ENCODE measurements at places on chromosomes 12 and 14.

DNA sequence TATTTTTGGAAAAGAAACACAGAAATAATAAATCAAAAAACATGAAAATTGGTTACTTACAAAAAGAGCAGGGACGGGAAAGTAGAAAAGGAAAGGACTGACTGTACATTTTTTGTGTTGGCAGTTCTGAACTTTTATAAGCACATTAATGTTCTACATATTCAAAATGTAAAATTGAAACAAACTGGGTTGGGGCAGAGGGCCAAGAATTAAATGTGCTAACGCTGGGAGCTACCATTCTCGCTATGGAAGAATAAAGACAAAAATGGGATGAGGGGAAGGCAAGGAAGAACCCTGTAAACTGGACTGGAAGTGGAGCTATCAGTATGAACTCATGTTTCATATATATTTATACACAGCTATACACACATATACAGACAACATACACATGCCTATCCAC lies 24.5 kb downstream of the ATP2B1 start:
- DNase-seq, result no peak

DNA sequence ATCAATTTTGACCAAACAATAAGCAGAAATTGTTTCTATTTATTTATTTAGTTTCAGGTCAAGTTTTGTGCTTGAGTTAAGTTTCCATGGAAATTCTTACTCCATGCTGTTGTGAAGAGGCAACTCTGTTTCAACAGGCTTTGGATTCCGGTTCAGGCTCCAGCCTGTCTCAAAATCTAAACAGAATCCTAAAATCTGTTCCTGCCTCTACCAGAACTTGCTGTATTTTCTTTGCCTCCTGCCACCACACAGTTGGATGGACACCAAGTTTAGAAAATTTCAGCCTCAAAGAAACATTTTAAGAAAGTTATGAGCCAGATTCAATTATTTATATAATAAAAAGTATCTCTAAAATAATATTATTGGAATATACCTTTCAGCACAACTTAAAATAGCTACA lies 330.9 kb downstream of the FOXG1 start:
- no peak for DNase-seq

DNA sequence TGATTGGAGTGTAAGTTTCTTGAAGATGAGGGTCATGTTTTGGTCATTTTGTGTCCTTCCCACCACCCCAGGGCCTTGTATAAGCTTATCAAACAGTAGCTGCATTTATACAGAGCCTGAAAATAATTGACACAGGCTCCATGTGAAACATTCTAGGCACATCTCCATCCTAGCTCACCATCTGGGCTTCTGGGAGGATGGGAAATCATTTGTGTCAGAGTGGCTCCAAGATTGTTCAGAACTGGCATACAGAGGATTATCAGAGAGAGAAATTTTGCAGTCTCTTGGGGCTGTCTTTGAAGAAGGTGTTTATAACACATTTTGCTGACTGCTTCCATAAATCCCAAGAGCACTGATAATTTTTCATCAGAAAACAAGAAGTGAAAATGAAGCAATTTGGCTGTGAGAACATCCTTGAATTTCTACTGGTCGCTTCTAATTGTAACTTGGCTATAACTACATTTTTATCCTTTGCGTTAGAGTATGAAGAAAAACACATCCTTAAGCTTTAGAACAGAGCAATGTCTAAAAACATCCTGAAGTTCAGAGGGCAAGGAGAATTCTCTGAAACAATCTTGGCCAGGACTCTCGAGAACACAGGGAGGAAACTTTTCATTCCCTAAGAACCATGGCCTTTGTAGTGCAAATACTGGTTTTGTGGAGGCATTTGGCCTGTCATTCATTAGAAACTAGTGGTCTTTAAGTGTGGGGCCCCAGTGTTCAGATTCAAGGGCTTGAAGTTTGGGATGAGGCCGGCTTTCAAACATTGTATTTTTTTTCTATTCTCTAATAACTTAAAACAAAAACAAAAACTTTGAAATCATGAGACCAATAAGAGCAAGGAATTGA lies 151.1 kb downstream of the DACT1 start:
- no peak for DNase-seq

GRCh38 chr12:129619271-129619670 lies 284.6 kb downstream of the TMEM132D start:
- DNase-seq, result no peak

- DNase-seq, result no peak
Observed at GRCh38 chr12:104605685-104606084, 148.9 kb downstream of the CHST11 start.

DNA sequence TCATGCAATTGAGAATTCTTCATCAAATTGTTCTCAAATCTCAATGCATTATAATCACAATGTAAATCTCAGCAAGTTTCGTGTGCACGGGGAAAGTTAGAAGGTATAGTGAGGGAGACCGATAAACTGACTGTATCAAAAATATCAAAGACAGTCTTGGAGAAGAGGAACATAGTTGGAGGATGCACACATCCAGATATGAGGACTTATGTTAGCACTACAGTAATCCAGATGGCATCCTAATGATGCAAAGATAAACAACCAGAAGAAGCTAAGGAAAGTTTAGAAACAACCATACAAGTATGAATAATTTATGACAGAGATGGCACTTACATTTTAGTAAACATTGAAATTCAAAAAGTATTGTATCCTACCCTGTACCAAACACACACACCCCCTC lies 760.1 kb downstream of the RPS29 start:
- DNase-seq, result no peak

DNA sequence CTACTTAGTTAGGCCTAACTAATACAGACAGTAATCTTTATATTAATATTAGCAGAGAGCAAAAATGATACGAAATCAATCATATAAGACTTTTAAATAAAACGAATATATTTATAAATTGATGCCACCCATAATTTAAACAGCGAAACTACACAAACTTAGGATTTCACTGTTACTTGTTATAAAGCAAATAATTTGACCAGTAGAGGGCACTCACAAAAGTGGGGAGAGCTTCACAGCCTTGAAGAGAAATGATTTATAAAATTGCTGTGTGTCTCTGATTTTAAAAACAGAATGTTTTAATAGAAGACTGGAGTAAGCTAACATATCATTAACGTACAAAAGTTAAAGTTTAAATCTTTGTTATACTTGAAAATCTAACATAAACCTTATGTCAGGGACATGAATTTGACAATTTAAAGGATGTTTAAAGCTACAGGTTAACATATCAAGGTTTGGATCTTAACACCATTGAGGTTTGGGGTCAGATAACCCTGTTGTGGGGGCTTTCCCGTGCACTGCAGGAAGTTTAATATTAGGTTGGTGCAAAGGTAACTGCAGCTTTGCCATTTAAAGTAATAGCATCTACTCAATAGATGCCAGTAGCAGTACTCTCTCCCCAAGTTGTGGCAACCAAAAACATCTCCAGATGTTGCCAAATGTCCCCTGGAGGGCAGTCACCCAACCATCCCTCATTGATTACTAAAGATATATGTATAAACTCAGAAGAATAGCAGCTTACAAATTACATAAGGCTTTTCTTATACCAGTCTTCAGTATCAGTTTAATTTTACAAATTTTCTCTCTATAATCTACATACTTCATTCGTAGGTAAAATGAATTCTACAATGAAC lies 9.3 kb downstream of the KRAS start:
- peak; percentile 65 for DNase-seq

DNA sequence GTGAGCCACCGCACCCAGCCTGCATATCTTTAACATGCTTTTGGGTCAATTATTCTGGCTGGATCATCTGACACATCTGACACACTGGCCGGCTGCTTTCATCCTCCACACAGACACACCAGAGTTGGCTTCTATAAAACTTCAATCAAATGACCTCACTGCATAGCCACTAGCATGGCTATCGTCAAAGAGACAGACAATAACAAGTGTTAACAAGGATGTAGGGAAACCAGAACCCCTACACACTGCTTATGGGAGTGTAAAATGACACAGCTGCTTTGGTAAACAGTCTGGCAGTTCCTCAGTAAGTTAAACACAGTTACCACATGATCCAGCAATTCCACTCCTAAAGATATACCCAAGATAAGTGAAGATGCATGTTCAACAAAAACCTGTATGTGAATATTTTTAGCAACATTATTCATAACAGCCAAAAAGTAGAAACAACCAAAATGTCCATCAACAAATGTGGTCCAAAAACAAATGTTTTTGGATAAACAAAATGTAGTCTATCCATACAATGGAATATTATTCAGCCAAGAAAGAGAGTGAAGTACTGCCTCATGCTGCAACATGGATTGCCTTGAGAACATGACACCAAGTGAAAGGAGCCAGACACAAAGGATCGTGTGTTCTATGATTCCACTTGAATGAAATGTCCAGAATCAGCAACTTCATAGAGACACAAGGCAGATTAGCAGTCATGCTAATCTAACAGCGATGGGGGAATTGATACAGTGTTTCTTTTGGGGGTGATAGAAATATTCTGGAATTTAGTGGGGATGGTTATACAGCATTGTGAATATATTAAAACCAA lies 10.1 kb downstream of the KDM2B start:
- no peak for DNase-seq

- no peak for DNase-seq
Observed at GRCh38 chr14:87971010-87971409, 22.0 kb downstream of the GALC start.

- peak; percentile 89 for DNase-seq
Observed at GRCh38 chr12:124992874-124993625, 395 bp upstream of the BRI3BP start.

- DNase-seq, result no peak
Observed at GRCh38 chr14:29926701-29927375, 809 bp downstream of the PRKD1 start.

- peak; percentile 60 for DNase-seq
Observed at GRCh38 chr12:57276935-57277563, 26.1 kb upstream of the STAC3 start.

DNA sequence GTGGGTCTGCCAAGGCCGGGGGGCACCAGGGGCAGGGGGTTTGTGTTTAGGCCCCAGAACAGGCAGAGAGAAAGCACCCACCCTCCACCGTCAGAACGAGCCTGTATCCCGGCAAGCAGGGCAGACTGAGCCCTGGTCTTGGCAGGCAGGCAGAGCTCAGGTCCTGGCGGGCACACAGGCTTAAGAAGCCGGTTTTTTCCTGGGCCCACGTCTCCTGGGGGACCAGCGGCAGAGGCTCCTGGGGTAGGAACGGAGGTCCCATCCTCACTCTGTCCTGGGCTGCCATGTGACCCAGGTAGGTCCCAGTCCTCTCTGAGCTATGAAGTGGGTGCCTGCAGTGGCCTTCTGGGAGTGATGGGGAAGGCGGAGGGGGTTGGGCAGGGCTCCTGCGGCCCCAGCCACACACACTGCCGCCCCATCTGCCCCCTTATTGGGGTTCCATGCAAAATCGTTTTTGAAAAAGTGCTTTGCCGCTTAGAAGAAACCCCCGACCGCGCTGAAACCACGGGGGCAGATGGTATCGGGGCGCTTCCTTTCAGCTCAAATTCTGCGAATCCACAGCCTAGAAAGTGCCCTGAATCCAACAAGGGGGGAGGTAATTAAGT lies 24.2 kb downstream of the SH2B3 start:
- no peak for DNase-seq

- peak; percentile 72 for DNase-seq
Observed at GRCh38 chr12:64890873-64891468, 66.5 kb downstream of the TBC1D30 start.

DNA sequence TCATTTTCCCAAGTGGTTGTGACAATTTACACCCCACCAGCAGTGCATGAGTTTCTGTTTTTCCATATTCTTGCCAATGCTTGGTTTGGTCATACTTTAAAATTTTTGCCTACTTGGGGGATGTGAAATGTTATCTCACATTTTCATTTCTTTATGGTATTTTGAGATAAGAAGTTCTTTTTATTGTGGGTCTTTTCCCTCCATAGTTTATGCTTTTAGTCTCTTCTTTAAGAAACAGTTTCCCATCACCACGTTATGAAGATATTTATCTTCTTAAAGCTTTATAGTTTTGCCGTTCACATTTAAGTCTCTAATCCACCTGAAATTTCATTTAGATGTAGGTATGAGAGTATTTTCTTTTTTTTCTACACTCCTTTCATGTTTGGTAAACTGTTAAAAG lies 95.7 kb downstream of the PPM1A start:
- no peak for DNase-seq

DNA sequence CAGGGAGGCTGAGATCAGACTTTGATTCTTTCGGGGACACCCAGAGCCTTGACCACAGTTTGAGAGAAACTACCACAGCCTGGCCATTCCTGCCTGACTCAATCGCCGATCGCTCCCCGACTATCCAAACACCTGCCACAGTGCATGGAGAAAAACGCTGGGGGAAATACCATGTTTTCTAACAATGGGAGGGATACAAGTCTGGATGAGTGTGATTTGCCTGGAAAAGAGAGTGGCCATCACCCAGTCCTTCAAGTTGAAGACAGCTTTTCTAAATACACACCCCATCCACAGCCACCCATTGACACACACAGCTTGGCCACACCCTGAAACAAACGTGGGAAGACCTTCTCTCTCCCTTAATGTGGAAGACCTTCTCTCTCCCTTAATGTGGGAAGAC lies 6.7 kb upstream of the VASH1 start:
- DNase-seq, result no peak

- no peak for DNase-seq
Observed at GRCh38 chr12:114952573-114953271, 268.7 kb upstream of the TBX3 start.

DNA sequence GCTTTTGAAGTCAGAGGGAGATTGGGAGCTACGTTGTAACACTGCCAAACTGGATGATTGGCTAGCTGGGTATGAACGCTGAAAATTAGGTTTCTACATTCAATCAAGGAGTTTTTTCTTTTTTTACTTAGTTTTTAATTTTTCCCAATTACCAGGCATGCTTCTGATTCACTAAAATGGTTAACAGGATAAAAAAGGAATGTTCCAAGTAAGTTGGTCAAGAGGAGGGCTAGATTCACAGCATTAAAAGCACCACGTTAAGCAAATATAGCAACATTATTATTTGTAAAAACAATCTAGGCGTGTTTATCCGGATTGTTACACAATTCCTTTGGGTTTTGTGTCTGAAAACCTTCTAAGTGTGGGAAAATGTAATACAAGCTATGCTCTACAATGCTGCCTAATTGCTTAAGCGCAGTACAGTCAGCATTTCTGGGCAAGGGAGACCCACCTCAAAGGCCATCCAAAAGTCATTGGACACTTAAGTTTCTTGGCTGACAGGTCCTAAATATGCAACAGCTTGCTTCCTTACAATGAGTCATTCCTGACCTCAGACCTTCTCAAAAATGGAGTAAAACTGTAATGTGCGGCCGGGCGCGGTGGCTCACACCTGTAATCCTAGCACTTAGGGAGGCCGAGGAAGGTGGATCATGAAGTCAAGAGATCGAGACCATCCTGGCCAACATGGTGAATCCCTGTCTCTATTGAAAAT lies 1.2 kb downstream of the RPLP0 start:
- peak; percentile 93 for DNase-seq

- peak; percentile 61 for DNase-seq
Observed at GRCh38 chr12:20950248-20950647, 139.7 kb downstream of the SLCO1B3 start.

DNA sequence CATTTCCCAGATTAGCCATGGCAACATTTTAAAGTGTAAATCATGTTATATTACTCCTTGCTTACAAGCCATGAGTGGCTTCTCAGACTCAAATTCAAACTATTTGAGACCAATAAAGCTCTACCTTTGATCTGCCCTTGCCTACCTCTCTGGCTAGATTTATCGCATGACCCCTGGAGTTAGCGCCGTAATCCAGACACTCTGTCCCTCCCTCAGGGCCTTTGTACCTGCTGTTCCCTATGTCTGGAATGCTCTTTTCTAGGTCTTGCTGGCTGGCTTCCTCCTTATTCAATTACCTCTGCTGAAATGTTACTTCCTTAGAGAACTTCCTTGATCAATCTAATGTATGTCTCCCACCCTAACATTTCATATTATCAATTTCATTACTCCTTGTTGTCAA lies 16.3 kb downstream of the SIX4 start:
- DNase-seq, result no peak

- no peak for DNase-seq
Observed at GRCh38 chr12:80400571-80400991, 43.5 kb upstream of the PTPRQ start.

Measured in RKO (cell line).